Cortex of kidney (tissue), 1 donor: ENCODE measurements at places on chromosomes 5 and 9.

- no peak for DNase-seq
Observed at GRCh38 chr9:87800456-87800855, 74.5 kb downstream of the CTSL start.

DNA sequence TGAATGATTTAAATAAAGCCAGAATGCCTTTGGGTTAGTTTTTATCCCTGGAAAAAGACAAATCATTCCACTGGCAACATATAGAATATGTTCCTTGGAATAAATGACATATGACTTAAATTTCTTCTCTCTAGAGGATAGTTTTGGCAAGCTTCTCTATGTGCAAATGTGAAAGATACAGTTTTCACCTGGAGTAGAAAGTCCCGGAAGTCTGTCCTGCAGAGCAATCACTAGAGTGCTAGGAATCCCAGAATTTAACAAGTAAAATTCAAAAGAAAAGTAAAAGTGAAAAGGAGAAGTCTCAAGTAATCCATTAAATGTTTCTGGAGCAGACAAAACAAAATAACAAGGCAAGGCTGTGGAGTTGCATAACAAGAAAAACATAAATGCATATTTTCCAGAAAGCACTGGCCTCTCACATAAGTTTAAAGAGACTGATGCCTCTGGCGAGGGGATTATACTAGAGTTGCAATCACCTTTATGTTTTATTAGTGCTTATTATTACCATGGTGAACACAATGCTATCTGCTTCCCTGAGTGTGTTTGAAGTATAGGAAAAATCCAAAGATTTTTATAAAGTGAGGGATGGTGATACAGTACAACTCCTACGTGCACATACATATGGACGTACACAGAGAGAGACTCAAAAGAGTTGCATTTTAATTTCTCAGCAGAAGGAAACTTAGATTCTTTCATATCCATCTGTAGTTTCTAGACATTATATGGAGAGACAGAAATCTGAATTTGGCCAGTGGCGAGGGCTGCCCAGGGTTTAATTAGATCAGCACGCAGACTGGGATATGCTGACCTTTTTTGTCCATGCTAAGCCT, 188.3 kb upstream of the ANKRD55 start:
- no peak for DNase-seq

DNA sequence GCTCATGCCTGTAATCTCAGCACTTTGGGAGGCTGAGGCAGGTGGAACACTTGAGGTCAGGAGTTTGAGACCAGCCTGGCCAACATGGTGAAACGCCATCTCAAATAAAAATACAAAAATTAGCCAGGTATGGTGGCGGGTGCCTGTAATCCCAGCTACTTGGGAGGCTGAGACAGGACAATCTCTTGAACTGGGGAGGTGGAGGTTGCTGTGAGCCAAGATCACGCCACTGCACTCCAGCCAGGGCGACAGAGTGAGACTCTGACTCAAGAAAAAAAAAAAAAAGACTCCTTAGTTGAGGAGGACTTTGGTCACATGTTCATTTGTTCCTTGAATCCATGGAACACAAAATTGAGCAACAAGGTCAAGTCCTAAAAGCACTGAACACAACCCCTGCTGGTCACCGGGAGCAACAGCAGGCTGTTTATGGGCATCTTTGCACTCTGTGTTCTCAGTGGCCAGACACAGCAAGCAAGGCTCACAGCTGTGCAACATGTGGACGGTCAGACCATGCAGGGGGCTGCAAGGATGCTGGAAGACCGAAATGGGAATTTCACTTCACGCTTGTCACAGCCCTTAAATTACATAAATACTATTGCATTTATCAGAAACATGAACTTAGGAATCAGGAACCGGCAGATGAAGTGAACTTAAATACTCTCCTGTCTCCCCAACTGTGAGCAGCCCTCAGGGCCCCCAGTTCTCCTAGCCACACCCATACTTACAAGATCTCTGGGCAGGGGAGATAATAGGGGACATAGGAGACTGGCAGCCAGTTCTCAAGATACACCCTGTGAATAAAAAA, 2.8 kb downstream of the GBGT1 start:
- DNase-seq: no peak

- no peak for DNase-seq
Observed at GRCh38 chr5:72223371-72223770, 96.7 kb downstream of the MRPS27 start.

DNA sequence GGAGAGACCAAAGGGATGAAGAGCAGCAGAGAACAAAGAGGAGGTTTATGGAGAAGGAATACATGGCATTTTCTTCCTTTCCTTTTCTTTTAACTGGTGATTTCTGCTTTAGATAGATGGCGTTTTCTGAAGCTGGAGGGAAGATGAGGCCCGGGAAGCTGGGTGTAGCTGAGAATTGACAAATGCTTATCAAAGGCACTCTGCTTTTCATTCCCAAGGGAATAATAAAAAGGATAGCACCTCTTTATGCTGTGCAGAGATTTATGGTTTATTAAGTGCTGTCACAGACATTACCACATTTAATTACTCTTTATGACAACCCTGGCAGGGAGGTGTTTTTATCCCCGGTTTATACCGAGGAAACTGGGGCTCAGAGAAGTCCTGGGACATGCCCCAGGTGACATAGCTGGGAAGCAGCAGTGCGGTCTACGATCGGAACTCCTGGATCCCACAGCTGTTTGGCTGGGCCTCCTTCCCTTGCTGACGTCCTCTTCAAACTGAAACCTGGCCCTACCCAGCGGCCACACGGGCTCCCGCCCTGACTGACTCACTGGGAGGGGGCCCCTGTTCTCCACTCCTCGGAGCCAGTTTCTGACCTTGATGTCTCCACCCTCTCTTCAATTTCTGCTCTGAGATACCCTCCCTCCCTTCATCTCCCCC, 8.2 kb upstream of the EPB41L4B start:
- no peak for DNase-seq

DNA sequence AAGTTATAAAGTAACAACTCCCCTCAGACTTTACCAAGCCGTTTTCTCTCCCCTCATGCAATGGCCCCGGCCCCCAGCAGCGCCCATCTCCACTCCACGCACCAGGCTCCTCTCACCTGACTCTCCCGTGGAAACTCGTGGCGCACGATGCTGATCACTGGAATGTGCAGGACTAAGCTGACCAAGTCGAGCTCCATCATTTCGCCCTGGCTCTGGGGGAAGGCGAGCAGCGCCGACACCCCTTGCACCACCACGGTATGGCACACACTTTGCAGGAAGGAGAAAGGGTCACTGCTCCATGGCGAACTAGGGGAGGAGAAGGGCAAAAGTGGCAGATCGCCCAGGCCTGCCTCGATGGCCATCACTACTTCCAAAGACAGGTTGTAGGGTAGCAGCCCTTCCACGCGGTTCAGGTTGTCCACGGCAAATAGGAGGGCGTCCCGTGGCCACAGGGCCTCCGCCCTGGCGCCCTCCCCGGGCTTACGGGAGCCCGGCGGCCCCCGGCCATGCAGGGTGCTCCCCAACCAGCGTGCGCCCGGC, 1.2 kb downstream of the GRIN3A start:
- DNase-seq: no peak

DNA sequence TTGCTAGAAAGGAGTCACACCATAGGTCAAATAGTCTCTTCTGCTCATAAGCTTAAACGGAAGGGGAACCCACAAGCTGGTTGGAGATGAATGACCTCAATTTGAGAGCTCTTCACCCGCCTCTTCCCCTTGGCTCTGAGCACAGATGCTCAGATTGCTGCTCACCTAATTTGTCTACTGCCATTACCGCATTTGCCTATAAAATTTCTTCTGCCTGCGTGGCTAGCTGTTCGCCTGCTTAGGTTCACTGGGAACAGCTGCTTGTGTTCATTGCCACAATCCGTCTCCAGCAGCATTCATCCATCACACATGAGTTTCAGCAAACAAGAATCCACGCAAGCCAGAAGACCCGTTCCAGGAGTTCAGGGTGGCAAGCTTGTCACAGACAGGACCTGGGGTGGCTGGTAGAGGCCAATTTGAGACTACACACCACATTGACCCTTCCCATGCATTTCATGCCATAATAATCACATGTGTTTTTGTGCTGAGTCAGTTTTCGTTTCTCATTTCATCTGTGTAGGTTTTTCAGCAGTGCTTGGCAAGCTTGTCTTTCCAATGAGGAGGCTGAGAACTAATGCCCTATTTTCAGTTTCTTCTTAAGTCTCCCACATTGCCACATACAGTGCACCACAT, 50.2 kb upstream of the DNAH5 start:
- no peak for DNase-seq

DNA sequence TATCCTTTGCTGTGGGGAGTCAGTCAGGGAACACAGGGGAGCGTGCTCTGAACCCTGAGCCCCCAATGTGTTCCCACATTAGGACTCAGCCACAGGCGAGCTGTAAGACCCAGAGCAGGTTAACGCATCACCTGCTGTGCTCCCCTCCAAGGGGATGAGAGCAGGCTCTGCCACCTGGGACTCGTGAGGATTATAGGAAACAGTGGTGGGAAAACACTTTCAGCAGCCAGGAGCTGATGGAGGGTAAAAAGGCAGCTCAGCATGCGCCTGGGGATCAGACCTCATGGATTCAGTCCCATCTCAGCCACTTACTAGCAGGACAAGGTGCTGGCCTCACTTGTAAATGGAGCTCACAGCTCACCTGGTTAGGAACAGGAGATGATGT, 9.2 kb downstream of the JADE2 start:
- no peak for DNase-seq

DNA sequence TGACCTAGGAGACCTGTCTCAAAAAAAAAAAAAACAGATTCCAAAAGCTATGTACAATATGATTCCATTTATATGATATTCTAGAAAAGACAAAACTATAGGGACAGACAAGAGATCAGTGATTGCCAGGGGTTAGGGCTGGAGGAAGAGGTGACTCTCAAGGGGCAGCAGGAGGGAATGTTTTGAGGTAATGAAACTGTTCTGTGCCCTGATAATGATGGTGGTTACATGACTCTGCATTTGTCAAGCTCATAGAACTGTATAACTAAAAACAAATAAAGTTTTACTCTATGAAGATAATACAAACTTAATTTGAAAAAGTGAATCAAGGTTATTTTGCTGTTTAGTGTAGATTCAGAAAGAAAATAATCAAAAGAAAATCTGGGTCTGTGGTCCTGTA, 125.3 kb upstream of the IQGAP2 start:
- DNase-seq: no peak

- no peak for DNase-seq
Observed at GRCh38 chr9:131304676-131305355, 15.3 kb downstream of the PLPP7 start.

- DNase-seq: no peak
Observed at GRCh38 chr5:7584749-7585148, 188.8 kb downstream of the ADCY2 start.

DNA sequence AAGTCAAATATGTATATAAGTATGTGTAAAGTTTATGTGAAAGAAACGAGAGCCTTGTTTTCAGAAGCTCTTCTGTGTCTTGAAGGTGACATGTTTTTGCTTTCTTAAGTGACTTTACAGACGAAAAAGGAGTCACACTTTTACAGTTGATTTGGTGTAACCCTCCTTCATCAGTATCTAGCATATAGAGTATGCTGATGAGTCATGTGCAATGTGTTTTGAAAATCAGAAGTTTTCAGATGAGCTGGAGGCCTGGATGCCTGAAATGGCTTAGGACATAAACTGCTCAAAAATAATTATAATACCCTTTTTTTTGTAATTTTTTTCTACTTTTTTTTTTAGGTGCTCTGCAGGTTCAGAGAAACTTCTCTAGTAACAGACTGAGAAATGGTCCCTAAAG, 209.5 kb downstream of the CD180 start:
- no peak for DNase-seq

- DNase-seq: no peak
Observed at GRCh38 chr5:97111616-97112015, 30.8 kb downstream of the LIX1 start.

GRCh38 chr5:124806373-124807077, 60.1 kb upstream of the ZNF608 start:
- DNase-seq: no peak

DNA sequence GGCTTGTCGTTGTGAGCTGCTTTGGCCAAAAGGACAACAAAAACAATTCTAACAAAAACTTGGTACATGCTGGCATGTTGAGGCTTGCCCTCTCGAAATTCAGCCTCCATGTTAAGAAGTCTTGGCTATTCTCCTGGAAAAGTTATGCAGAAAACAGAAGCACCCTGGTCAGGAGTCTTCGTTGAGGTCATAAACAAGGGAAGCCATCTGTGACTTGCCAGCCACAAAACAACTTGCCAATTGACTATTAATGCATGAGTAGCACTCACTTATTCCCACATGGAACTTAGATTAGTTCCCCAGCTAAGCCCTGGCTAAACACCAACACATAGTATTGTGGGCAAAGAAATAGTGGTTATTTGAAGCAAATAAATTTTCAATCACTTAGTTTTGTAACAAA, 521.0 kb upstream of the CHD1 start:
- DNase-seq: no peak

- DNase-seq: no peak
Observed at GRCh38 chr5:57488215-57488955, 5.8 kb upstream of the ACTBL2 start.
